ENCODE measurements at places on chromosomes 4 and X.
A peak's percentile ranks its signal among the peaks of the same experiment; 100 is the strongest.

DNA sequence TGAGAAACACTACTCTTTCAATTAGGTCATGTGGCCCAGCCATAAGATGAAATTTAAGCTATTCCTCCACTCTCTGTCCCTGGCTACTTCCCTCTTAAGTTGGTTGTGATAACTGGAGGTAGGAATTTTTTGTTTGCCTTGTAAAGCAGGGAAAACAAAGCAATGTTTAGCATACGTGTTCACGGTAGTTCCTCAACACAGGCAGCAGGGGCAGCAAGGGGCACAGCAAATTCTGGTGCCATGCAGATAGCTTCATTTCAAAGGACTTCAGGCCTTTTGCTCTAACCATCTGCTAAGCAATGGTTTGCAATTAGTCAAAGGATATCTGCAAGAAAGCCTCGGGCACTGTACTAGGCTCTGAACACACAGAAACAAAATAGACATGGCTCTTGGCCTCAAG, 330.2 kb downstream of the ZIC3 start:
- DNase-seq, result no peak

DNA sequence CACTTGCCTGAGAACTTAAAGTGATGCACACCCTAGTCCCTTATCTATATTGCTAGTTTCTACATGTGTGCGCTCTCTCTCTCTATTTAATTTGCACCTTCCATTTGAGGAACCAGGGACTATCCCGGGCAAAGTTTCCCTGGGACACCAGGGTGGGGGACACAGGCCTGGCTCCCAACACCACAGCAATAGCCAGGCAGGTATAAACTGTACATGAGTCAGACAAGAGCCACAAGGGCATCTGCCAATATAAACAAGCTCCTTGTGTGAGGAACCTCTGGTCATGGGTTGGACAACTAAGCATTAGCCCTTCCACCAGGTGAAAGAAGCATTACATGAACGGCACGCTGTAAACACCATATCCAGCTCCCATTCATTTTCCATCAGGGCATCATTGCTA, 455.5 kb downstream of the STIM2 start:
- DNase-seq, result no peak

DNA sequence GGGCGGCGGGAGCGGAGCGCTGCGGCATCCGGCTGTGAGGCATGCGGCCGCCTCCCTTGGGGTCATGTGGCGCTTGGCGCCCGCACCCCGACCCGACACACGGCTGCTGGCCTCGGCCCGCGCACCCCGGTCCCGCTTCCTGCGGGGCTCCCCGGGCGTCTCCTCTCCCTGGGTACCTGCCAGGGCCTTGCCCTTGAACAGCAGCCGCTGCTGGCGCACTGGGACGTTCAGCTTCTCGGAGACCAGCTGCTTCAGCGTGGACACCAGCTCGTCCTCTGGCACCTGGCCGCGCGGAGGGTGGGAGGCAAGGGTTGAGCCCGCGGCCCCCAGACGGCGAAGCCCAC, 391 bp downstream of the UBL4A start:
- DNase-seq, result no peak

GRCh38 chrX:74419864-74420195, 1.5 kb upstream of the SLC16A2 start:
- no peak for DNase-seq

- no peak for DNase-seq
These were observed 1.0 kb downstream of the NHSL2 start for GRCh38 chrX:71911731-71912050.

GRCh38 chrX:153560000-153560399, 38.9 kb downstream of the CCNQ start:
- no peak for DNase-seq

- DNase-seq, result no peak
These were observed 138.6 kb upstream of the APOOL start for GRCh38 chrX:84865113-84865512.

DNA sequence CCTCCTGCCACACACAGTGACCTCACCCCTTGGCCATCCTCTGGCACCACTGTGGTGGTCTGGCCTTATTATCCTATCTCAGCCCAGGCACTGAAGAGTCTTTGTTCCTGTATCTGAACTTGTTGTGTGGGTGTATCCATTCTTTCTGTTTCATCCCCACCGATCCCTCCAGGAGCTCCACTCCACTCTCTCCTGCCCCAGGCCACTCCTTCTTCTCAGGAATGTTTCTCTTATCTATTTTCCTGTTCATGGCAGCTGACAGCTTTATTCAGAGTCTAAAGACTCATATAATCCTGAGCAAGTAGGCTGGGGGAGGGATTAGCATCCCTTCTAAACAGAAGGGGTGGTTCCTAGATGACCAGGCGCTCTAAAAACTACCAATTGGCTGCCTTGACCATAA, 150.0 kb downstream of the ANAPC10 start:
- peak; percentile 31 for DNase-seq

- DNase-seq, result no peak
These were observed 159.6 kb upstream of the LEF1 start for GRCh38 chr4:108328383-108328732.

DNA sequence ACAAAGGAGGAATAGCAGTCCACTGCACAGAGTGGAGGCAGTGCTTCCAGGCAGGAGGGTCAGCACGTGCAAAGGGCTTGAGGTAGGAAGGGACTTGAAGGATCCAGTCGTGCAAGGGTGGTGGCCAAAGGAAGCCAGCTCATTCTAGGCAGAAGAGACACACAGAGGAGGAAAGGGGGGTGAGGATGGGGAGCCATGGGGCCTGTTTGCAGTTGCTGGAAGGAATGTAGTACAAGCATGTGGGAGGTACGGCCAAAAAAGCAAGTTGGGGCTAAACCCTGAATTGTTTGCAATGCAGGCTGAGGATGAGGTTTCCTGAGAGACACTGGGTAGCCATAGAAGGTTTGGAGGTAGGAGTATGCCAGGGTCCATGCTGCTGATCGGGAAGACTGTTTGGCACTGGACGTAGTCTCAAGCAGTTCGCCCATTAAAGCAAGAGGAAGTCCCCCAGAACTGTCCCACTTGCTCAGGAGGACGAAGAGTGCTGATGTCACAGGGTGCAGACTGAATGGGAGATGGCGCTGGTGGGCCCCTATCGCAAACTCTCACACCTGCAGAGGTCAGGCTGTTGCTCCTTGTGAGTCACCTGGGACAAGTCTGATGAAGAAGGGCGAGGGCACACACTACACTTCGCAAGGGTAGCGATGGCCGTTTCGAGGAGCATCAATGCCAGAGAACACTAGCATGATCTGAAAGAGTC, 9.1 kb upstream of the MAN2B2 start:
- DNase-seq, result no peak

- DNase-seq, result peak; percentile 71
These were observed 100.1 kb downstream of the PPARGC1A start for GRCh38 chr4:23789762-23790161.

- no peak for DNase-seq
These were observed 35.2 kb downstream of the ARSF start for GRCh38 chrX:3076416-3076991.

- no peak for DNase-seq
These were observed 69.3 kb upstream of the STIM2 start for GRCh38 chr4:26791346-26791745.

- no peak for DNase-seq
These were observed 27.6 kb upstream of the MSX1 start for GRCh38 chr4:4831825-4832224.

- DNase-seq, result no peak
These were observed 81.5 kb downstream of the REPS2 start for GRCh38 chrX:17027931-17028330.

- no peak for DNase-seq
These were observed 193.0 kb downstream of the MGST2 start for GRCh38 chr4:139858436-139859205.

GRCh38 chrX:147626605-147627004, 285.1 kb upstream of the FMR1 start:
- DNase-seq, result no peak

DNA sequence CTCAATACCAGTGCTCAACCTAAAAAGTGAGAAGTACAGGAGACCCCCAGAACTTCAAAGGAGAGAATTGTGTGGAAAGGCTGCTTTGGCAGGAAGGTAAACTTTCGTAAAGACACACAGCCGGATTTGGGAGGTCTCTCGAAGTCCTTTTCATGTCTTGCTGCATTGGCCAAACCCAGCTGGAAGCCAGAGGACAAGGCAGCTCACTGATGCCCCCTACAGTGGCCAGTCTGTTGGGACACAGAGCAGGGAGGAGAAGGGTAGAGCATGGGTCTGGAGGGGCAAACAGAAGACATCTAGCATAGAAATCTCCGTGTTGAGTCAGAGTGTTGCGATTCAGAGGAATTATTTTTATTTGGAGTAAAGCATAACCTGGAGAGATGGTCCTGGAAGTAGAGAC, 198.9 kb downstream of the ANK2 start:
- no peak for DNase-seq

GRCh38 chrX:51456814-51457213, 39.6 kb downstream of the NUDT11 start:
- DNase-seq, result no peak

DNA sequence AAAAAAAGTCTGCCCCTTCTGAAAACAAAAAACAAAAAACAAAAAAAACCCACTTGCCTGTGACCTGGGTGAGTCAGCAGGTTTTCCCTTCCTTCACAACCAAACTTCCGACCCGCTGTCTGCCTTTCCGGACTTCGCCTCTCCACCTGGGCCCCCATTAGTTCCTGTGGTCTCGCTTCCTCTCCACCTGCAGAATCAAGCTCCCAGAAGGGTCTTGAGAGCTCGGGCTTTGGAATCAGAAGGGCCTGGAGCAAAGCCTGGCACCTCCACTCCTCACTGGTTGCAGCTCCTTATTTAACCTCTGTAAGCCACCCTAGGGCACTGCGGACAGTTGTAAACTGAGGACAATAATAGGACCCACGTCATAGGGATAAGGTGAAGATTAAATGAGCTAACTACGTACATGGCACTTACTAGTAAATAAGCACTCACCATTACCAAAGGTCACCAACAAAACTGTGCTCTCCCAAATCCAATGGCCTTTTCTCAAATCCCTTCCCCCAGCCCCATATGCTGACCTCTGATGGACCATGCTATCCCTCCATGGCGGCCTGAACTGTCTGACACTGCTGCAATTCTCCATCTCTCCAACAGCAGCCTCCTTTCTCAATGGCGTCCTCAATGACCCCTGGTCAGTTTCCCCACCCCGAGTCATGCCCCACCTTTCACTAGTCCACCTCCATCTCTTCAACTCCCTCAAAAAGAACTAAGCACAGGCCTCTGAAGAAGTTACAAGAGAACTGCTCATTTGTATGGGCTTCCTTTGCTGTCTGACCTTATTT, 64.2 kb downstream of the IRF2 start:
- DNase-seq, result no peak

GRCh38 chr4:53026233-53026632, 164.1 kb downstream of the RASL11B start:
- DNase-seq, result no peak

DNA sequence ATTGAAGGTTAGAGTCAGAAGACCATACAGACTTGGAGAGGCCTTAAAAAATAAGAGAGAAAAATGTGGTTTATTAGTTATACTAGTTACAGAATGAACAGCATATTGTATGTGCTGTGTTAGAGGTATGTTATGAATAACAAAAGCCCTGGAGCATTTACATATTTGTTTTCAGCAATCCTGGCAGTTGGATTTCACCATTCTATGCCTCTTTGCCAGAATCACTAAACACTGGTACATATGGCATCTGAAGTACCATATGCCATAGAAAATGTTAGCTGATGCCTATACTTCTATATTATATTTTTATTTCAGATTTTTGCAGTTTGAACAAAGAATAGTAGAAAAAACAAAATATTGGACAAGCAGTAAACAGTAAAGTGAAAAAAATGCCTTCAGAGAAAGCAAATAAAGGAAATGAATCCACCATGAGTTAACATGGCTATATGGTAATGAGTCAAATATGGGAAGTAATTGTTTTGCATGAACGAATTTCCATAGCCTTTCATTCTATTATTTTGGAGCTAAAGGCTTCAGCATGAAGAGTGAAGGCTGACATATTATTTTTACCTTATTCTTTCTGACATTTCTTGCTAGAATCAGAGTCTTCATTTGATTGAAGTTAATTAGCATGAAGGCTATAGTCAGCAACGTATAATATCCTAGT, 41.9 kb upstream of the PRDM8 start:
- DNase-seq, result no peak

DNA sequence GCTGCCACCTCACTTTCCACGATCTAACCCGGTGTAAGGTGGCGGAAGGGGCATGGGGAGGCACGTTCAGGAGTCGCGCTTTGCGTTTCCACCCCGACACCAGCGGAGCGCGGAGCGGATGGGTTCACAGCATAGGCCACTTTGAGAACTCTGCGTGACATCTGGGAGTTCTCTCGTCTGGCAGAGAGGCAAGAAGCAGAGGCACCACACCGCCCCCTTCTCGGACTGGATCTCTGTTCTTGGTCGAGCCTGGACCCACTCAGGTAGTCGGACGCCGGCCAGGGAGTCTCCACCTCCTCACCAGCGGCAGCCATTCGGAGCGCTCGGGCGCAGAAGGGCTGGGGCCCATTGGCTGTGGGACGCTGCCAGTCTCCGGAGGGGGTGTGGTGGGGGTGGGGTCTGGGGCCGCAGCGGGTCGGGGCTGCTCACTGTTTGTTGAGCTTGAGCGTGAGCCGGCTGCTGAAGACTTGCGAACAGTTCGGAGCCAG, at the start of gene DACH2:
Gene DACH2, plus strand, starts transcription at position 428 of the 488 bp plus-strand sequence.
- DNase-seq, result no peak

GRCh38 chr4:112302320-112303274, 5.4 kb downstream of the ALPK1 start:
- no peak for DNase-seq

GRCh38 chr4:153546280-153546679, 80.1 kb downstream of the TMEM131L start:
- DNase-seq, result no peak

- no peak for DNase-seq
These were observed 190.6 kb upstream of the RBPJ start for GRCh38 chr4:26130173-26130572.

- DNase-seq, result no peak
These were observed 257.6 kb upstream of the CLNK start for GRCh38 chr4:10942156-10942555.

DNA sequence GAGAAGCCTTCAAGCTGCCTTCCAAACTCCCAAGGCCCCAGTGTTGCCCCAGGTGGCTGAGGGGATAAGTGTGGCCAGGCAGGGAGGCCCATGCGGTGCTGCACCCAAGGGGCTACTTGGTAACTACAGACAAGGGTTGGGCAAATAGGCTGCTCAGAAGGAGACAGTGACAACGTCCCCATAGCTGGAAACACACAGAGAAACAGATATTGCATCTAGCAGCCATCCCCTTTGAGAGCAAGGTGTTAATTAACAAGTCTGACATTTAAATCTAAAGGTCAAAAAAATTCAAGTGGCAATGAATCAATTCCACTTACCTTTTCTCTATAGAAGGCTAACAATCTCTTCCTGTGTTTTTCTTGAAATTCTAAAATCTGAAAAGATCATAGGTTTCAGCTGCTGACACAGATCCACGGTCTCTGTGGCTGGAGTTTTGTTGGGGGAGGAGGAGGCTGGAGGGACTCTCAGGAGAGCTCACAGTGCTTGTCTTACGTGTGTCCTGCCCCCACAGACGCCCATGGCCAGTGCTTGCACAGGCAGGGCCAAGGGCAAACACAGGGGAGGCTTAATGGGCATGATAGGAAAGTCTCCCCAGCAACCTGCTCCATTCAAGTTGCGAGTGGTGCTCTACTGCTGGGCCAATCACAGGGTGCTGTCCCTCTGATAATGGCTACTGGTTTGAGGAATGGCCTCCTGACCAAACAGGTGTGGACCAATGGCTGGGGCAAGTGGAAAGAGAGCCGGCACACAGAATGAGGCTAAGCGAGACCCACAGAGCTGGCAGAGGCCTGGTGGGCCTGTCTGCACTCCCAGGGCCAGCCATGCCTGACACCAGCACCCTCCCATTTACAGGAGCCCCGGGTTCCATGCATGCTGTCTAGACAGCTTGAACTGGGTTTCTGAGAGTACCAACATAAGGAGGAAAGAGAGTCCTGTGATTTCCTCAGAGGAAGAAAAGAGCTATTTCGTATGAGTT, 22.6 kb downstream of the RNF212 start:
- DNase-seq, result no peak

All from HT1080 (cell line).